ENCODE measurements at places on chromosomes 3 and 15. TPM values are rescaled to one million over a fixed set of nuclear protein-coding genes. Genes with fewer than 3 reads are reported as not detected.

DNA sequence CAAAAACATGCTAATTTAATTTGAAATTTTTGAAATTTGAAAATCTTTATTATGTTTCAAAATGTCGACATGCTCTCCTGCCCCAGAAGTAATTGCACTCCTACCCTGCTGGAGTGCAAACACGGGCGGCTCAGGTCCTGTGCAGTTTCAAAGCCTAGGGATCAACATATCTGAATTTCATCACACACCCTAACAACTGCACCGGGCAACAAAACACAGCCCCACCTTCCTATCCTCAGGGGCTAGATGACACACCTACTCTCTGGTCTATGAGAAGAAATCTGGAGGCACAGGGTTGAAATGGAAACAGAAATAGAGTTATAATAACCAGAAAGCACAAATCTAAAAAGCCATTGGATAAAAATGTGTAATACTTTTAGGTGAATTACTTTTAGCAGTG lies 61.4 kb downstream of the BFSP2 start:
- no peaks in the 10 kb centered on the region for H3K27me3 ChIP-seq
- H3K4me1 ChIP-seq: no peaks in the 10 kb centered on the region
- H3K4me3 ChIP-seq: no peak overlapping the region
- no peaks in the 10 kb centered on the region for H3K36me3 ChIP-seq
- H3K27ac ChIP-seq: no peak overlapping the region

- no peak for DNase-seq
- H3K4me1 ChIP-seq: peaks cover 7% of the 10 kb centered on the region
- H3K36me3 ChIP-seq: peaks cover 7% of the 10 kb centered on the region
- H3K27ac ChIP-seq: no peak overlapping the region
Measured at GRCh38 chr3:183490653-183491052, 62.2 kb upstream of the MCF2L2 start.

GRCh38 chr15:75112848-75113492 lies 88.7 kb upstream of the C15orf39 start:
- H3K27me3 ChIP-seq: no peaks in the 10 kb centered on the region
- H3K36me3 ChIP-seq: no peaks in the 10 kb centered on the region
- no peak overlapping the region for H3K4me3 ChIP-seq
- H3K27ac ChIP-seq: no peak overlapping the region
- DNase-seq: no peak
- peaks cover 16% of the 10 kb centered on the region for H3K4me1 ChIP-seq

- no peak overlapping the region for H3K4me3 ChIP-seq
- no peak for DNase-seq
- H3K36me3 ChIP-seq: no peaks in the 10 kb centered on the region
- no peak overlapping the region for H3K27ac ChIP-seq
Measured at GRCh38 chr15:32799936-32800535, 82.2 kb downstream of the GREM1 start.

DNA sequence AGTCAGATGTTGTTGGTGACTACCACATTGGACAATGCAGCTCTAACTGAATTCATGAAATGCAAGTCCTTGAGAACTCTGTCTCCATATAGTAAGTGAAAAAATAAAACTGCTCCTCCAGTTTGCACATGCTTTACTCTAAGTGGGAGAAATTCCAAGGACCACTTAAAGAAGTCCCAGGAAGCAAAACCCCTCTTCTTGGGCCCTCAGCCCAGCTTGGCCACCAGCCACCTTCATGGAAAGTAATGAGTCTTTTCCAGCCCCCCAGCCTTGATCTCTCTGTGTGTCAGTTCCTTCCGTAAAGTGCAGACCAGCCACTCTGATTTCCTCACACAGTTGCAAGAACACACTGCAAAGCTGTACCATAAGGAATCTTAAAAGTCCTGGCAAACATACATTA lies 34.5 kb downstream of the DAPK2 start:
- H3K4me1 ChIP-seq: peaks cover 29% of the 10 kb centered on the region
- no peaks in the 10 kb centered on the region for H3K36me3 ChIP-seq
- no peak overlapping the region for H3K4me3 ChIP-seq
- peak overlapping the region; percentile 97 for H3K27ac ChIP-seq

DNA sequence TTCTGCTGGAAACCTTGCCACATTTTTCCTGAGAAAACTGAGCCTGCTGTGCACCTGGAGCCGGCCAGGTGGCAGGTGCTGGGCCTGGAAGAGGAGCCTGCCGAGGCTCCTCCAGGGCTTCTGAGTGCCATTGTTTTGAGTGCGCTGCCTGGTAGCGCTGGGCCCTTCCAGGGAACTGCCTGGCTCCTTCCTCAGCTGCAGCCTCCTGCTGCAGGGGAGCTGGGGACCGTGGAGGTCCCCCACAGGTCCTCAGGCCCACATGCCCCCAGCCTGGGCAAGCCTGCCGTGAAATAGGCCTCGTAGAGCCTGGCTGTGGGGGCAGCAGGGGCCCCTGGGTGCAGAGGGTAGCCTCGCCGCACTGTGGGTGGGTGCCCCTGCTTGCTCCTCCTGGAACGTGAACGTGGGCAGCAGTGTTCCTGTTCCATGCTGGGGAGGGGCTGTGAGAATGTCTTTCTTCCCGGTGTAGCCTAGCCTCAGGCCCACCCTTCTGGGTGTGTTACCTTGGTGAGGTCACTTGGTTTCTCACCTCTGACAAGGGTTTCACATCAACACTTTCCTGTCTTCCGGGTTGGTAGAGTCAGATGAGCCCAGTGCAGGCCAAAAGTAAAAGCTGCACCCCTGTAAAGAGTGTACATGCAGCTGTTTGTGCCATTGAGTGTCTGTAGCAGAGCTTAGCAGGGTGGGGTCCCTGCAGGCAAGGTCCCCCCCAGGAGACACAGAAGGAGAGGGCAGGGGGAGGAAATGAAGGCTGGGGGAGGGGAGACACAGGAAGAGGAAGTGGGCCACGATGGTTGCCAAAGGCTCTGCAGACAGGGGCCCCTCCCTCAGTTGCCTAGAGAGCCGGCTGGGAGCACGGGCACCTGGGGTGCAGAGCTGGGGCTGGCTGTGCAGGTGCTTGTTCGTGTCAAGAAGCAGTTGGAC lies 34.5 kb downstream of the KLF13 start:
- H3K4me1 ChIP-seq: peaks cover 85% of the 10 kb centered on the region
- H3K4me3 ChIP-seq: peak overlapping the region; percentile 95
- H3K27me3 ChIP-seq: no peaks in the 10 kb centered on the region

The GPR62 gene
- total RNA-seq: not detected

DNA sequence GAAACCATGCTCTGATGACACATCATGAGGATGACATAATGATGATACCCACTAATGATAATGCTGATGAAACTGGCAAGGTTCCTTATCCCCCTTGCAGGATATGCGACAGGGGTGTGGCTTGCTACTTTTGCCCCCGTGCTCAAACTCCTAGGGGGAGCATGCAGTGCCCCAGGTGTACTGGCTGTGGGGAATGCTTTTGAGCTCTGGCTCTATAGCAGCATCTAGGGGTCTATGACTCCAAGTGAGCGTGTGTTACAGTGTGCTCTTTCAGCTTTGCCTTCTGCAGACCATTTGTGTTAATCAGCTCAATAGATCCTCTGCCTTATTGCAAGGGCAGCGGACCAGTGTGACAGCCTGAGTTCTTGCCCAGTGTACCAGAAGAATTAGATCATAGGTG lies 1239.5 kb downstream of the SI start:
- H3K4me1 ChIP-seq: no peaks in the 10 kb centered on the region
- no peak overlapping the region for H3K27ac ChIP-seq
- DNase-seq: no peak
- no peaks in the 10 kb centered on the region for H3K27me3 ChIP-seq
- no peak overlapping the region for H3K4me3 ChIP-seq
- no peaks in the 10 kb centered on the region for H3K36me3 ChIP-seq

The EXD1 gene
- total RNA-seq: not detected

- no peak overlapping the region for H3K4me3 ChIP-seq
- no peak overlapping the region for H3K27ac ChIP-seq
- no peak for DNase-seq
- H3K27me3 ChIP-seq: peaks cover 16% of the 10 kb centered on the region
- H3K36me3 ChIP-seq: no peaks in the 10 kb centered on the region
Measured at GRCh38 chr15:78322724-78323521, 17.2 kb upstream of the CRABP1 start.

DNA sequence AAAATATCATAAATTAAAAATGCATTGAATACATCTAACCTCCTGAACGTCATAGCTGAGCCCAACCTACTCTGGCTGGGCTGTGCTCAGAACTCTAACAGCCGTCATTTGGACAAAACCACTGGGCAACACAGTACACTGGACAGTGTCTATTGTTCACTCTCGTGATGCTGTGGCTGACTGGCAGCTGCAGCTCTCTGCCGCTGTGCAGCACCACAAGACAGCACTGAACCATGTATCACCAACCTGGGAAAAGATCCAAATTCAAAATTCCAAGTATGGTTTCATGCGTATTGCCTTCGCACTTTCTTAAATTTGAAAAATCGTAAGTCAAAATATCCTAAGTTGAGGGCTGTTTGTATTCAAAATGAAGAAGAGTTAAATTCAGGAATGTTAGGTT lies 145.1 kb upstream of the CNTN4 start:
- DNase-seq: no peak
- H3K36me3 ChIP-seq: no peaks in the 10 kb centered on the region
- no peak overlapping the region for H3K4me3 ChIP-seq
